WERI-Rb-1 (cell line): ENCODE measurements at places on chromosomes 5 and 9.
A peak's percentile ranks its signal among the peaks of the same experiment; 100 is the strongest.

GRCh38 chr5:131794586-131794985, 2.2 kb downstream of the FNIP1 start:
- no peak for DNase-seq

GRCh38 chr5:160044391-160044804, 35.5 kb downstream of the TTC1 start:
- DNase-seq: no peak

DNA sequence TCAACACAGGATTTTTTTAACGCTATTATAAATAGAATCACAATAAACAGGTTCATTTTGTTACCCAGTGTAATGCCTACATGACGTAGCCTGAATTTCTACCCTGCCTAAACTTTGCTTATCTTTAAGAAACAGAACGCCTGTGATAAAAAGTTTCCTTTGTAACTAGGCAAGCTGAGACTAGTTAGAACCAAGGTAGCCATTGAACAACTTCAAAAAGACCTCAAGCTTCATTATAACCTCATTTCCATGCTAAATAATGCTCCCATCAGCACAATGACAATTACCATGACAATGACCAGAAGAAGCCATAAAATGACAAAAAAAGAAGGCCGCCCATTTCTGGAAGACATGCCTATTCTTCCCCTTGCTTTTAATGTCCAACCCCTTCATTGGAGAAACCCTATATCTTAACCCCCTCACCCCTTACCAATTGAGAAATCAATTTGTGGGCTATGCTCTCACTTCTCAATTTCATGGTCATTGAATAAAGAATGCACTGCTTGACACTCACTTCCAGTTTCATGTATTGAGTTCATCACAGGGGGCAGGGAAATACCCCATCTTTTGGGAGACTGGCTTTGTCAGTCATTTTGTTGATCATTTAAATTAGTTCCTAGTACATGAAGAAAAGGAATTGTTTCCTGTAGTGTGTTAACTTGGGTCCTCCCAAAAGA, 276.8 kb downstream of the MCTP1 start:
- no peak for DNase-seq

DNA sequence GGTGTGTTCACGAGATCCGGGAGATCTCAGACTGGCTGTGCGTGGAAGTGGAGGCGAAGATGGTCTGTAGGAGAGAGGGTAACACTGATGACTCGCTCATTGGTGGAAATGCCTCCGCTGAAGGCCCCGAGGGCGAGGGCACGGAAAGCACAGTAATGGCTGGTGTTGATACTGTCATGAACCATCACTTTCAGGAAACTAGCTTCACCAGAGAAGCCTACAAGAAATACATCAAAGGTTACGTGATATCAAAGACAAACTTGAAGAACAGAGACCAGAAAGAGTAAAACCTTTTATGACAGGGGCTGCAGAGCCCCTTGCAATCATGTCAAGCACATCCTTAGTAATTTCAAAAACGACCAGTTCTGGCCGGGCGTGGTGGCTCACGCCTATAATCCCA, 265.7 kb downstream of the GOLPH3 start:
- no peak for DNase-seq

DNA sequence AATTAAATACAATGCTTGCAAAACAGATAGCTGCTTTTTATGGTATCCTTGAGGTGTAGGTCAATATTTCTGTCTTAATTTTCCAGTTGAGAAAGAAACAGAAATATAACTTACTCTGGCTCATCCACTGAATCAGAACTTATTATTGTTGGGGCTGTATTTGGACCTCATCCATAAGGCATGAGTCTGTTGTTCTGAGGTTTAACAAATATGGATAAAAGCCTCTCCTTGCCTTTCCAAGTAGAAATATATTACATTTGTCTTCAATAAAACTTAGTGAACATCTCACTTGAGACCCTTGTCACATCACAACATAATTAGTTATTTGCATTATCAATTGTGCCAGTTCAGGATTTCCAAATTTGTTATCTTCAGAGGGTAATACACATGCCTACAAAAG, 525.8 kb downstream of the AGTPBP1 start:
- no peak for DNase-seq

GRCh38 chr9:101689039-101689438, 49.4 kb downstream of the GRIN3A start:
- no peak for DNase-seq

- DNase-seq: no peak
Observed at GRCh38 chr9:99305124-99305523, 83.0 kb downstream of the SEC61B start.

DNA sequence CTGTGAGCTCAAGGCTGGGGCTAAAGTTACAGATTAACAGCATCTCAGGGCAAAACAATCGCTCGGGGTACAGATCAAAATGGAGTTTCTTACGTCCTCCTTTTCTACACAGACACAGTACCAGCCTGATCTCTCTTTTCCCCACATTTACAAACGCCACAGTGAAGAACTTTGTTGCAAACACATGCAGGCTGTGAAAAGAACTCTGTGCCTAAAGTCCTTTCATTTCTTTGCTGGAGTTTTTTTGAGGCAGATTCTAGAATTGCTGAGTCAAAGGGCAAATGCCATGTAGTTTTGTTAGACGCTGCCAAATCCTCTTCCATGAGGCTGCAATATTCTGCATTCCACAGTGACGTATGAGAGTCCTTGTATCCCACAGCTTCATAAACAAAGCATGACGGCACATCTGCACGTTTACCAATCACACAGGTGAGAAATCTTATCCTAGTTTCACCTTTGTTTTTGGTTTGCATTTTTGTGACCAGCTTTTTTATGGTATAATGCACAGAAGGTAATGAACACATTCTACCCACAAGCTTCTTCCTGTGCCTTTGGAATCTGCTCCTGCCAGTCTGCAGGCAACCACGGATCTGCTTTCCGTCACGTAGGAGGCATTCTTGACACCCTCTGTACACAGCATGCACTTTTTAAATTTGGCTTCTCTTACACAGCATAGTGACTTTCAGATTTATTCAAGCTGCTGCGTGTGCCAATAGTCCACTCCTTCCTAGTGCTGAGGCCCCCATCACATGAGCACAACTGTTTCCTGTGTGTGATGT, 44.6 kb upstream of the LPCAT1 start:
- no peak for DNase-seq

DNA sequence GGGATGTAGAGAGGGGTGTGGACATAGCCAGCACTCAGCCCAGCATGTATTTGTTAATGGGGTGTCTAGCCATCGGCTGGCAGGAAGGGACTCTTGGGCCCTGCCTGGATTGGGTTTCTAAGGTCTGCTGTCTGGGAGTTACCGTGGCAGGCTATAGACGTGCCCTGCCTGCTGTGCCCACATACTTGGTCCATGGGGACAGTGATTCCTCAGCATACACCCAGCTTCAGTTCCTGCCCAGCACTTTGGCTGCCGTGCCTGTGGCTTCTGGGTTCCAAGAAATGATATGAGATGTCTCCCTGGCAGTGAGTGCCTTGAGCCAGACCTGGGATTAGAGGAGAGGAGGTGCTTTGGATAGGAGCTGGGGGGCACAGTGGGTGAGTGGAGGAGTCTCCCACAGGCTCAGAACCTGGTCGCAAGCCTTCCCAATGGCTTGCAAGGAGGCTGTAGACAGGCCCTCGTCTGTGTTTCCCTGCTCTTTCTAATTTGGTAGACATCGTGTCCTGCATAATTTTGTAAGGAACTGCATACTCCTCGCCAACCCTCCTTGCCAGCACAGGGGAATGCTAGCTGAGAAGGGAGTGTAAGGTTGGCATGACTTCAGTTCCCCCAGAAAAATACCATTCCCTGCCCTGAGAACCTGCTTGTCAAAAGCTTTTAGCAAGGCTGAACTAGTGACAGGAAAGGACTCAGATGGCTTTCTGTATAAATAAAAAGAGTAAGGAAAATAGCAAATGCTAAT, 287.9 kb downstream of the ZSWIM6 start:
- no peak for DNase-seq

GRCh38 chr9:110410961-110411360, 73.3 kb upstream of the TXNDC8 start:
- no peak for DNase-seq

- no peak for DNase-seq
Observed at GRCh38 chr9:84136119-84136868, 155.7 kb downstream of the RMI1 start.

DNA sequence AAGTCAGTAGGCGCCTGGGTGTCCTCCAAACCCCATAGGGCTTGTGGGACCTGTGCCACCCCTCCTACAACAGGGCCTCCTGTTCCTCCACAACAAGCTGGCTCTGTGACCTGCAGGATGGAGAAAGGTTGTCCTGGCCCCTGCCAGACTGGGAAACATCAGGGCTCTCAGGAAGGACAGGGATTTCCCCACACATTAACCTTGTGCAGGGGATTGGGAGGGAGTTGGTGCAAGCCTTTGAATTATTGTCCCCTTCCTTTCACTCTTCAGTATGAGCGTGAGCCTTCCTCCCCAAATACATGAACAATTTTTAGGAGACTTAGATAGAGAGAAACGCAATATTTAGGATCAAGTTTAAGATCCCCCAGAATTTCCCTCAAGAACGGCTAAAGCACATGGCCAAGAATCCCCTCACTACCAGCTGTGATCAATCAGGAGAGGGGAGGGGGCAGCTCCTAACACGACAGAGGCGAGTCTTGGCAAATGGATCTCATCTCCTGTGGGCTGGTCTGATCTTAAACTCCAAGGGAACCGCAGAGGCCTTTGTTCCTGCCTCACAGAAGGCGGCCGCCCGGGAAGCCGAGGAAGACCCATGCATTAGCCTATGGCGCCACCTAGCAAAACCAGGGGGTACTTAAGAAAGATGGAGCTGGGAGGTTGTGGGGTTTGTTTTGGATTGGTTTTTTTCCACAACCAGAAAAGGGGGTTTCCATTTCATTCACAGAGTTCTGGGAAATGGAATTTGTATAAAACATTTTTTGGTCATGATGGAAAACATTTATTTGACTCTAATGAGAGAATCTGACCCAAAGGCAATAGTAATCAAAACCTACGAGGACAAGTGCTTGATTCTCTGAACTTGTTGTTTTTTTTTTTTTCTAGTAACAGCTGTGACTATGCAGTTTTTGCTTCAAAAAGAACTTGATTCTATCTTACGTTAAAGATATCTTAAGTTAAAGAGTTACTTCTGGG, 36.1 kb upstream of the OSMR start:
- DNase-seq: peak; percentile 87

GRCh38 chr5:126680191-126680817, 79.6 kb downstream of the PHAX start:
- DNase-seq: peak; percentile 74

- DNase-seq: no peak
Observed at GRCh38 chr5:10743951-10744350, 17.1 kb downstream of the DAP start.

DNA sequence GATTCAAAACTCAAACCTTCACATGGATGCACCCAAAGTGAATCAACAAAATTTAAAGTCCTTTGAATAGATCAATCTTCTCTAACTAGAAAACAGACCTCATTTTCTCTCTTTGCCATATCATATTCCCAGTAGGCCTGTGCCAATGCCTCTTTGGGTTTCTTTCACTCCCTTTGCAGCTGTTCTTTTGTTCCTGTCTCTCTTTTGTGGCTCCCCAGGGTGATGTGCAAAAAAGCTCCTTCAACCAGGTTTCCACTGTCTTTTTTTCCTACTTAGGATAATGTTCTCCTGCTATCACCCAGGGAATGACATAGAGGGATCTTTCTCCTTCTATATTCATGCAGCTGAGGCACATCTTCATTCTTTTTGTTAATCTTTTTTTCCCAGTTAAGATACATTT, 54.6 kb downstream of the MARCHF3 start:
- no peak for DNase-seq

GRCh38 chr5:77172713-77173328, 37.7 kb upstream of the PDE8B start:
- no peak for DNase-seq

DNA sequence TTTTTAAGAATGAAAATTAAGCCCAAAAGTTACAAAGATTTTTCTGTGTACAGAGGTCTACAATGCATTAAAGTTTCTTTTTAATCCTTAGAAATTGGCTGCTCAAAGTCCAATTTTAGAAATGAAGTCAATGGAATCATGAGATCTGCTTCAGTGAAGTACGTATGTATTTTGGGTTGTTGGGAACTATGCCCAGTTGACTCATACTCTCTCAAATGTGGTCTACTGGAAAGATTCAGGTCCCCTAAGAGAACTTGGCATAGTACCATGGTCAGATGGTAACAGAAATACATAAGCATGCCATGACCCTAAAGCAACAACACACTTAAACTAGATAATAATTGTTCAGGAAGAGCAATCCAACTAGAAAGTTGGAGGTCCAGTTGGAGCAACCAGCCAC, 23.0 kb downstream of the FBLL1 start:
- DNase-seq: no peak

DNA sequence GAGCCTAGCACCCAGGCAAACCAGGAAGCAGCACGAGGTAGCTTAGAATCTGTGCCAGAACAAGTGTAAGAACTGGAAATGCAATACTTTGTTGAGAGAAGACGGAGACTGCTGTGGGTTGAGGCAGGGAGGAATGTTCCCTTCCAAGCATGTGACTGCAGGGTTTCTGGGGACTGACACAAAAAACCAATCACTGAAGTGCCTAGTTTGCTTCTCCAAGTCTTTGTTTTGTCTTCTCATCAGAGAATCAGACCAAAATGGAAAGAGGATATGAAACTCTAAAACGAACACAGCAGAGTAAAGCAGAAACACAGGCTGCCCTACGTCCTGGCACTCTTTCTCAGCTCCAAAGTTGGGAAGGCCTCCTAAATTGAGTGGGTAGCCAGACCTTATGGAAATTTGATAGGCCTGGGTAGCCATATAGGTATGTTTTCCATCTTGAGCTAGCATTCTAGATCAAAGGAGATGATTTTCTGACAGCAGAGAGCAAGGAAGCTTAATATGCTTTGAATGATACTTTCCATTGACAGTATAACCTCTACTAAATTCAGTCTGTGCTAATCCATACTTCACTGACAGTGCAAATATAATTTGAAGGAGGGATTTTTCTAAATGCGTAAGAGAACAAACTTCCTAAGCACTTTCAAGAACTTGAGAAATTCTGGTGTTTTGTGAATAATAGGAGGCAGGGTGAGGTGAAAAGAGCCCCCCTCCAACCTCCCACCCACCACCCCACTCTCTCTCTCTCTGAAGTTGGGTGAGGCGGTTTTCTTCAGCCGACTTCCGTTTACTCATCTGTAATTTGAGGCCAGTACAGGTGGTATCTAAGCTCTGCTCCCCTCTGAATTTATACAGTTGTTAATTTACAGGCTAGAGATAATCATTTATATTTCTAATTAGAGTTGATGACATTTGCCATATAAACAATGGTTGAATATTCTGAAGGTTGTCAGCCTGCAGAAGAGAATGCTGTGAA, 5.5 kb downstream of the ADRB2 start:
- no peak for DNase-seq
